ENCODE measurements at places on chromosomes 11 and 22.
A peak's percentile ranks its signal among the peaks of the same experiment; 100 is the strongest.

GRCh38 chr22:31093086-31093850 is 12.2 kb downstream of the SMTN start:
- no peak for DNase-seq

DNA sequence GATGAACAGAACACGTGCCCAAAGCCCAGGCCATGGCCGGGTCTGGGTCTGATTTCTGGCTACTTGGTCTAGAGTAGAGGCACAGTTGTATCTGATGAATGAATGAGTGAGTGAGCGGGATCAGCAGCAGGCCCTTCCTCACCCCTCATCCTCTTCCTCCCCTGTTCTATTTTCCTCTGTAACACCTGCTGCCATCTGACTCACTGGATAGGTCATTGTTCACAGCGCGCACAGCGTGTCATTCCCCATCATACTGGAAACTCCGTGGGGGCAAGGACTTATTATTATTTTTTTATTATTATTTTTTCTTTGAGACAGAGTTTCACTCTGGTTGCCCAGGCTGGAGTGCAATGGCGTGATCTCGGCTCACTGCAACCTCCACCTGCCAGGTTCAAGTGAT is 13.9 kb downstream of the NCF4 start:
- DNase-seq = no peak

GRCh38 chr11:7787239-7787638 is 9.5 kb downstream of the OR5P2 start:
- DNase-seq = no peak

GRCh38 chr11:114128399-114128798 is 68.9 kb downstream of the ZBTB16 start:
- DNase-seq = no peak

DNA sequence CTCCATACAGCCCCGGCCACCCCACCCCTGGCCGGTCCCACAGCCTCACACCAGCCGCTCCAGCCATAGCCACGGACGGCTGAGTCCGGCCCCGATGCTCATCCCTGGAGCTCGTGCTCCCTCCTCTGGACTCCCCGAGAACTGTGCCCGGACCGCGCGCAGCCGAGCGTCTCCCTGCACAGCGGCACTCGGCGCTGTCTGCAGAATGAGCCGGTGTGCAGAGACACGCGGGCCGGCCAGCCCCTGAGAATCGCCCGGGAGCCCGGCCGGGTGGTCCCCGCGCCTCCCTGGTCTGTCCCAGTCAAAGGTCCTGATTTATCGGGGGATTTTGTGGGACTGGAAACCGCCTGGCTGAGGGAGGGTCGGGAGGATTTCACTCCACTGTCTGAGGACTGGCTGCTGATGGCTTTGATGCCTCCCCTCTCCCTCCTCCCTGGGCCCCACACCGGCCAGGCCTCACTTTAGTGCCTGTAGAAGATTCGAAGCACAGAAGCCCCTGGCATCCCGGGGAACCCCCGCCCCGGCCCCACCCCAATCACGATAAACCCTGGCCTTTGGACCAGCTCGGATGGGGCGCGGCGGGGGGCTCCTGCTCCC is 102.7 kb downstream of the BRD1 start:
- peak; percentile 37 for DNase-seq

GRCh38 chr22:49079743-49080500 is 747.8 kb downstream of the BRD1 start:
- DNase-seq = no peak

Data from fibroblast of pulmonary artery (primary cell).